ENCODE measurements at places on chromosomes 6 and 20. TPM values are rescaled to one million over a fixed set of nuclear protein-coding genes. Genes with fewer than 3 reads are reported as not detected.

CST4 gene
- not detected for total RNA-seq

TSPO2 gene
- not detected for total RNA-seq

HM13 gene
- 46.8 TPM for total RNA-seq

LPA gene
- not detected for total RNA-seq

SIRPA gene
- 6.6 TPM for total RNA-seq

PRRT1 gene
- total RNA-seq: 0.09 TPM

CALHM5 gene
- total RNA-seq: 8.4 TPM

TRAPPC3L gene
- 0.09 TPM for total RNA-seq

TCFL5 gene
- total RNA-seq: 11.7 TPM

PACSIN1 gene
- not detected for total RNA-seq

PPP1R16B gene
- under 0.01 TPM for total RNA-seq

PNLDC1 gene
- 2.0 TPM for total RNA-seq

PDRG1 gene
- 3.9 TPM for total RNA-seq

NRN1 gene
- 0.09 TPM for total RNA-seq

VSX1 gene
- total RNA-seq: not detected

SOBP gene
- 3.9 TPM for total RNA-seq
